ENCODE measurements at places on chromosomes 5 and 9.

GRCh38 chr5:143234162-143234842 is 169.2 kb downstream of the NR3C1 start:
- DNase-seq: no peak

GRCh38 chr5:135455876-135456237 is 3.7 kb upstream of the TIFAB start:
- DNase-seq: no peak

DNA sequence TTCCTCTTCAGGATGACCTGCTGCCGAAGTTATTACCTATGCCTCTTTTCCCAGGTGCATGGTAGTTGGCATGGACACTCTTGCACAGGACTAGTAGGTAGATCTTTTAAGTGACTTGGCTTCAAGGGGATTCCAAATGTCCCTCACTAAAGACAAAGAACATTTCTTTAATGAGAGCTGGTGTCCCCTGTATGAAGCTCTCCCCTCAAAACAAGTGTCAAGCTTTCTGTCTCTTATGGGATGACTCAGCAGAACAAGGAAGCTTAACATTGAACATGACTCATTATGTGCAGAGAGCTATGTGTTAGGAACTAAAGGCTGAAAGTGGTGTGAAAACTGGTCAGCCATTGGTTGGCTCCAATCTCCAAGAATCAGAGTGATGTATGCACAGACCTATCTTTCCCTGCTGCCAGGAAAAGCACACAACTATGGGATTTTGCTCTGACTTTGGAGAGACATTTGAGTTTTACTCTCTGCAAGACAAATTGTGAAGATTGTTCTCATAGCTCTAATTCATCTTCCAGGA is 120.5 kb downstream of the PRDM6 start:
- no peak for DNase-seq

DNA sequence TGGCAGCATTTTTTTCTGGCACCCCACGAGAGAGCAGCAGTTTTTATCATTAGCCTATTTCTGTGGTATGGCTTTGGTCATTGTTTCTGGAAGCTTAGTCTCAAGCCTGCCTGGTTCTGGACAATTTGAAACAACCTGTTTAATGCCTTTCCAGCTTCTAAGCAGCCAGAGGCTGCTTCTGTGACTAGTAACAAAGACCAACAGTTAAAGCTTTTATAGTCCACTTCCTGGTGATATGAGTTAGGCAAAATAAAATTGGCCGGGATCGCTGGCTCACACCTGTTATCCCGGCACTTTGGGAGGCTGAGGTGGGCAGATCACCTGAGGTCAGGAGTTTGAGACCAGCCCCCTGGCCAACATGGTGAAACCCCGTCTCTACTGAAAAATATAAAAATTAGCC is 24.0 kb downstream of the LYRM7 start:
- DNase-seq: no peak

DNA sequence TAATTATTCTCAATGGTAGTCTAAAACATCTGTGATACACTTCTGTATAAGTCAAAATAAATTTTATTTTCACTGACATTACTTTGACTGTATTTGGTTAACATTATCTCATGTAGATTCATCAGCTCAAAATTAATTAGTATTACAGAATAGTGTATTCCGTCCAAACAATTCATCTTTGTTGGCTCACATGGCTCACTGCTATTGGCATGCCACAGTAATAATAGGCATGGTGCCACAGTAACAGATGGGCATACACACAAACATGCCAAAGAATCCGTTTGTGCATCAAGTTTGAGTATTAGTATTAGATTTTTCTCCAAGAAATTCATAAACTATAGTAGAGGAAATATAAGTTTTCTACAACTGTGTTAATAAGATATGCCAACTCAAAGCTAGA is 14.2 kb downstream of the AP3B1 start:
- DNase-seq: no peak

- no peak for DNase-seq
These were observed 292.6 kb upstream of the DAB2 start for GRCh38 chr5:39717176-39717897.

- DNase-seq: no peak
These were observed 56.9 kb downstream of the NPR3 start for GRCh38 chr5:32767948-32768467.

- DNase-seq: no peak
These were observed 8.5 kb downstream of the FBP1 start for GRCh38 chr9:94630833-94631232.

DNA sequence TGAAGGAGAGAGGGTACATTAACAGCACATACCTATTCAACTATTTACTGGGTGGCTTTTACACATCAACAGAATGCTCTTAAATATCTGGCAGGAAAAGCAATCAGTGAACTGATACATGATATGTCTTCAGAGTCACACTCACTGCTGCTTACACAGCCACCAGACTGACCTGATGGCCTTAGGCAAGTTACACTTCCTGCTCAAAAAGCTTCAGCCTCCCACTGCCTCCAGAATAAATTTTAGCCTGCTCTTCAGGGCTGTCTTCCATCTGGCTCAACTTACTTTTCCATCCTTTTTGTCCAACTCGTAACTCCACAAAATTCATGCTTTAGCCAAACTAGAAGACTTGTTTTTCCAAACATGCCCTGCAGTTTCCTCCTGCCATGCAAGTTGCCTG is 10.7 kb downstream of the LOX start:
- no peak for DNase-seq

DNA sequence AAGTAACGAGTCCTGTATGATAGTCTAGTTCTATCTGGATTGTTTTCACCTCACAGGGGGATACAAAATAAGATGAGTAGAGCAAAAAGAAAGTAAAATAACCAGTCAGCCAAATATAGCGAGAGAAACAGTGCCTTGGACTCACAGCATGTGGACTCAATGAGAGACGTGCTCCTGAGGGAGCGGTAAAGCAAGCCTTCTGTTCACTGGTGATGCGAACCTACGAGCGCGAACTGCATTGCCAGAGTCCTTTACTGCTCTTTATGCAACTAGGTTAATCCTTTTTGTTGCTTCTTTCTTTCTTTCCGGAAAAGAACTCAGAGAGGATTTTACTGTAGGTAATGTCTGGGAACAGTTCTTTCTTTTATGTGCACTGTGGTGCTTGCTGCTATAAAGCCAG is 132.7 kb downstream of the ANXA1 start:
- DNase-seq: no peak

GRCh38 chr5:123094919-123095797 is 6.1 kb downstream of the PRDM6 start:
- DNase-seq: no peak

DNA sequence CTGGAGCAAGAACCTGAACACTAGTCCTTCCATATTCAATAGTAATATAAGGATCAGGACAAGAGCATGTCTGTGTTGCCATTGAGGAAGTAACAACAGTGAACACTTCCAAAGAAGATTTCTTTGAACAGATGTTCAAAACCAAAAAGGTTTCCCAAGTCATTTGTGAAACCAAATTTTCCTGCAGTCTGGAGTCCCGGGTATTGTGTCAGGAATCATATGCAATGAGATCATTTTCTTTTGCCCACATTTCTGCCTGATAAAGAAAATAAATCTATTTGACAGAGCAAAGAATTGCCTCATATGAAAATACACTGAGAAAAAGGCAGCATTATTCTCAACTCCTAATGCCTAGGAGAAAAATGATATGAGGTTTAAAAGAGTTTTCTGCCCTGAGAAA is 151.7 kb downstream of the SNX18 start:
- DNase-seq: no peak

- DNase-seq: no peak
These were observed 37.2 kb downstream of the PAPPA start for GRCh38 chr9:116190637-116191396.

DNA sequence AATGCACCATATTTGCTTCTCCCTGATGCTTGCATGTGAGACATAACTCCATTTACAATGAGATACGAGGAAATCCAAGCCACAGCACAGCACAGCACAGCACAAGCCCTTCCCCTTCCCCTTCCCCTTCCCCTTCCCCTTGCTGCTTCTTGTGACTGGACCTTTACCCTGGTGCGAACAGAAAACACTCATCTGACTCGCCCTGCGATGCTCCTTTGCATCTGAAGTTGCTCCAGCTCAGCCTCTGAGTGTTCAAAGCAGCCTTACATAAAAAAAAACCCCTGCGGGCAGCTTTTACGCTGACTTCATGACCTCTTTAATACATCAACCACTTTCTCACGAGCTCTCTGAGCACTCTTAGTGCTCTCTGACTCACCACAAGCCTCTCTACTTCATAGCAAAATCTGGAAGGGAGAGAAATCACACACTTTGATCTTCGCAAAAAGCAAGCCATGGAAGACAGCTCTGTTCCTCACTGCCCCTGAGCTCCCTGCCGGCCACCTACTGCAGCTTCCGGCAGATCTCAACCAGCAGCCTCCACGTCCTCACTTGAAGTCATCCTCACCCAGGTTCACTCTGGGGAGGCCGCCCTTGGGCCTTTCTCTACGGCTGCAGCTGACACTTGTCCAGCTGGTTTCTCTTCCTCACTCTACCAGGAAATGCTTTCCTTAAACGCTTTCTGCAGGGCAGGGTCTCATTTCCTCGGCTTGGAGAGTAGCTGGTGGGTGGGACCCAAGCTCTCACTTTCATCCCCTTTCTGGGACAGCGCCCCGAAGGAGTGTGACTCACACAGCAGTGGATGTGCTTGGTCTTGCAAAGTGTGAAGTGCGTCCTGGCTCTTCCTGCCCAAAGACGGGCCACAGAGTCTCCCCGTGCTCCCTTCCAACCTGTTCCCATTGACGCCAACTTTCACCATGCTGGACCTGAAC is 5.3 kb downstream of the SLC34A1 start:
- DNase-seq: no peak

GRCh38 chr9:138022121-138022741 is 144.6 kb downstream of the CACNA1B start:
- DNase-seq: no peak

GRCh38 chr9:131090025-131090787 is 6.1 kb upstream of the AIF1L start:
- no peak for DNase-seq

DNA sequence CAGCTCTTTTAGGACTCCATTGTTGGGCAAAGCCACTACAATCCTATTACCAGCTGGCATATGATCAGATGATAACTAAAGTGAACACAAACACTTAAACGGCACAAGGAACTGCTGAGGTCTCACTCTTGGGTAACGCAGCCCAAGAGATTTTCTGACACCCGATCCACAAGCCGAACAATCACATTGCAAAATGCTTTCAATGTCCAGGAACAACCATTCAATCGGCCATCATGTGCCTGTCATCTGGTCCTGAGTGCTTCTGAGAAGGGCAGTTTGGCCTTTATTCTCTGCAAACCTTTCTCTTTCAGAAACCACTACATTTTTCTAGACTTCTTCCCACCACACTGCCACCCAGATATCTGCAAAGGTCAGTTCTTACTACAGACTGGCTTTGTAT is 283.1 kb downstream of the GLIS3 start:
- DNase-seq: no peak

GRCh38 chr5:201672-202071 is 10.4 kb downstream of the LRRC14B start:
- DNase-seq: no peak

All from hypothalamus (tissue), 51 donors.